ENCODE measurements at places on chromosomes 1 and 21. TPM values are rescaled to one million over a fixed set of nuclear protein-coding genes. Genes with fewer than 3 reads are reported as not detected.

Gene TOMM40L
- 9.2 TPM for total RNA-seq

Gene ARHGAP30
- not detected for total RNA-seq

Gene RGS18
- 0.17 TPM for total RNA-seq

Gene PLCH2
- 0.17 TPM for total RNA-seq

Gene SLC45A3
- total RNA-seq, result 2.3 TPM

Gene LGR6
- total RNA-seq, result not detected

Gene BARHL2
- not detected for total RNA-seq

Gene HENMT1
- total RNA-seq, result 3.0 TPM

Gene KRTAP10-4
- total RNA-seq, result not detected

Gene GPR153
- total RNA-seq, result 13.4 TPM

Gene HAO2
- total RNA-seq, result not detected

Gene RXRG
- under 0.01 TPM for total RNA-seq

Gene SPSB1
- 20.6 TPM for total RNA-seq

Gene TEX38
- not detected for total RNA-seq

Gene ATP1A2
- 1.8 TPM for total RNA-seq

Gene FGR
- not detected for total RNA-seq

Gene FCAMR
- not detected for total RNA-seq

Gene ADAM30
- total RNA-seq, result not detected

Gene AVPR1B
- total RNA-seq, result not detected

Gene RFX5
- total RNA-seq, result 35.5 TPM

Gene NPPA
- not detected for total RNA-seq

Measured in fibroblast of lung (primary cell).